Trophoblast cell (in vitro differentiated cells and primary cell): ENCODE measurements at places on chromosomes 7 and 10.

DNA sequence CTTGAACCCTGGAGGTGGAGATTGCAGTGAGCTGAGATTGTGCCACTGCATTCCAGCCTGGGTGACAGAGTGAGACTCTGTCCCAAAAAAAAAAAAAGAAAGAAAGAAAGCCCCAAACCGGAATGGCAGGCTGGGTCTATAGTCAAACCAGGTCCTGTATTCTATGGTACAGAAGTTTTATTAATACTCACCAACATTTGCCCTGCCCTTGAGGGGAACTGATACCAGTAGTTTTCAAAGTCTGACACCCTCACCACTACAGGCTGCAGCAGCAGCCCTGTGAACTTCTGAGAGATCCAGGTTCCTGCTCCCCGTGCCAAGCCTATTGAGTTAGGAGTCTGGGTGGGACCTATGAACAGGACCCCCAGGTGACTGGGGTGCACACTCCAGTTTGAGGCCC is 80.6 kb downstream of the RGS10 start:
- DNase-seq, result no peak
- H3K36me3 ChIP-seq, result no peaks in the 10 kb centered on the region
- no peak overlapping the region for H3K4me3 ChIP-seq
- H3K27me3 ChIP-seq, result no peaks in the 10 kb centered on the region
- H3K4me1 ChIP-seq, result no peaks in the 10 kb centered on the region

DNA sequence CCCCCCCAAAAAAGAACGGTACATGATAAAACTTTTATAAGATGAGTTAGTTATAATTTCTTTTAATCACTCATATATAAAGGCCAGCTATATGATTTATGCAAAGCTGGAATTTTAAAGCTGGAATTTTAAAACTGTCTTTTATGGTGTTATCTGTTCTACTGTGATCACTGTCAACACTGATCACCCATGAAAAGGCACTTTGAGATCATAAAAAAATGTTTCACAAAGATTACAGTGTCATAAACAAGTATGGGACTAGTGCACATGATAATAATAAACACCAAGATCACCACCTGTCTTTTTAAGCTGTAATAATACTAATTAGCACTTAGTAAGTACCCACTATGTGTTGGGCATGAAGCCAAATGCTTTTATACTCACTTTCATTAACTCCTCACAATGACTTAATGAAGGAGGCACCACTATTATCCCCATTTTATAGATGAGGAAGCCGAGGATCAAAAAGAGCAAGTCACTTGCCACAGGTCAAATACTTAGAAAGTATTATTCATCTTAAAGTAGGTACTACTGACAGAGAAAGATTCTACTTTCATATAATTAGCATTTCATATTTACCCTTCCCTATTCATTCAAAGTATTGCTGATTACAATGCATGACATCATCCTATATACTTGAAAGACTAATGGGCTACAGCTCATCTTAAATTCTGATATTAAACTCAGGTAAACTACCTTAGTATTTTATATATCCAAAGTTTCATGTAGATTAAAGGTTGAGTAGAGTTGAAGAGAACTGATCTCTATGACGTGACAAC is 8.3 kb upstream of the RHOBTB1 start:
- H3K27ac ChIP-seq, result no peak overlapping the region
- H3K4me3 ChIP-seq, result no peak overlapping the region
- no peaks in the 10 kb centered on the region for H3K36me3 ChIP-seq
- H3K27me3 ChIP-seq, result peaks cover 2% of the 10 kb centered on the region

DNA sequence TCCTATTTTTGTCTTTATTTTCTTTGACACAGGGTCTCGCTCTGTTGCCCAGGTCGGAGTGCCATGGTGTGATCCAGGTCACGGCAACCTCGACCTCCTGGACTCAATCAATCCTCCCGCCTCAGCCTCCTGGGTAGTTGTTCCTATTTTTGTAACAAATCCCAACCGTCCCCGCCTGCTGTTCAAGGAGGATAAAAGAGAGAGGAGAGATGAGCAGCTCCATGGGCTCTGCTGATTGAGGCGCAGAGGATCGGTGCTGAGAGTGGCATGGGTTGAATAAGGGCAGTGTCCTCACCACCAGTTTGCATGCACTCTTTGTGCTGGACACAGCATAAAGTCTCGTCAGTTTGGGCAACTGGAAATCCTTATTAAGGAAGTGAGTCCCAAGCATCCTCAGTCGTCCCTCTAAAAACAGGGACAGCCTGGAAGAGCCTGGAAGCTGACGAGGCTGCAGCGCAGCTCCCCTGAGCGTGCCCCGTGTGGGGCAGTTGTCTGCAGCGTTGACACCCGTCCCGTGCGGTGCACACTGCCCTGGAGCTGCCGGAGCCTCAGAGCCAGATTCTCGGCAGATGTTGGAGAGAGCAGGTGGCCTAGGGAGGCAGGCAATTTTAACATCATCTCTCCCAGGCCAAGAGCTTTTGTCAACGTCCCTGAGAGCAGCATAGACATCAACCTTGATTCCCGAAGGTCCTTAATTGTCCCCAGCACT is 404.2 kb upstream of the RNF32 start:
- no peaks in the 10 kb centered on the region for H3K36me3 ChIP-seq
- no peak overlapping the region for H3K4me3 ChIP-seq
- no peaks in the 10 kb centered on the region for H3K4me1 ChIP-seq
- H3K27ac ChIP-seq, result no peak overlapping the region
- H3K27me3 ChIP-seq, result no peaks in the 10 kb centered on the region

DNA sequence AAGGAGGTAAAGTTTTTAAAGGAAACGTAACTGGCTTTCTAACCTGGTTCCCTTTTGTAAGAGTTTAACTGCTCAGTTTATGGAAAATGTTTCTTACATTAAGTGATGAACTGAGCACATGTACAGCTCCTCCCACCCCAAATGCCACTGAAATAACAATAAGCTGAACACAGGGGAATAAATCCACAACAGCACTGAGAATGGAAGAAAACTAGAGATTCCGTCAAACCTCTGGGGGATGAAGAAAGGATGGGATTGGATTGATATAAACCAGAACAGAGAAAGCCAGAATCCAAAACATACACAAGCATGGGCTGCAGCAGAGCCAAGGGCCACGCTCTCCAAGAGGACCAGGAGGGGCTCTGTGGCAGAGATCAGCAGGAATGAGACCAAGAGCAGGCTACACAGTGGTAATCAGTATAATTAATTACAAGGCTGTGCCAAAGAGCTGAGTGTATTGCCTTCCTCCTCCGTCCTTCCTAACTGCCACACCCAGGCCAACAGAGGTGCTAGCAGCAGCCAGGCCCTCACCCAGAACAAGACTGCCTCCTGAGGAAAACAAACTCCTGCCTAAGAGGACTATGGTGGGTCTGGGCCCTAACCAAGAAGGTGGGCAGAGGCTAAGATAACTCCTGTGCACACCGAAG is 73.9 kb downstream of the KIAA1549 start:
- H3K27me3 ChIP-seq, result no peaks in the 10 kb centered on the region
- H3K4me3 ChIP-seq, result no peak overlapping the region
- no peak for DNase-seq
- H3K27ac ChIP-seq, result no peak overlapping the region
- peaks cover 18% of the 10 kb centered on the region for H3K36me3 ChIP-seq

DNA sequence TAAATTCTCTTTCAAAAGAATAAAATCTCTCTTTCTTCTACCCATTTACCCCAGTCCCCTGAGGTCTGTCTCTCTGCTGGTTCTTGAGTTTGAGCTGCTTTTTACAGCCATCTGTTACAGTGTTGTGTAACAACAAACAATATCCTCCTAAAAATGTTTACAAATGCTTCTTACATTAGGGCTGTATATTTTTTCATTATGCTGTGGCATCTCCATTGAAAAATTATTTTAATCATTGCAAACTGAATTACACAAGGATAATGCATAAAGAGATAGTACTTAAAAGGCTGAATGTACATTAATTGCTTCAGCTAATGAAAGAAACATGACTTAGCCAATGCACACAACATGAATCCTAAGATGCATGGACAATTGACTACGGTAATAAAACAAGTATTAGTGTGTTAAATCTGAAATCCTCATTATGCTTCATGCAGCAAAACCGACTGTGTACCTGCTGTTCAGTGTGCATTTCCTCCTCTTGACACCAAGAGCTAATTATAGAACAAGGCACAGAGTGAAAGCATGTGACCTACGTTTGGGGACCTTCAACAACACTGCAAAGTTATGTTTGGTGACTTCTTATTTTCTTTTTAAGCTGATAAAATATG is 181.7 kb upstream of the RHOBTB1 start:
- H3K36me3 ChIP-seq, result no peaks in the 10 kb centered on the region
- DNase-seq, result no peak
- H3K27me3 ChIP-seq, result no peaks in the 10 kb centered on the region
- no peak overlapping the region for H3K4me3 ChIP-seq
- H3K4me1 ChIP-seq, result no peaks in the 10 kb centered on the region

- peak overlapping the region; percentile 45 for H3K27ac ChIP-seq
- H3K4me3 ChIP-seq, result peak overlapping the region; percentile 90
- no peaks in the 10 kb centered on the region for H3K27me3 ChIP-seq
- DNase-seq, result peak; percentile 73
- no peaks in the 10 kb centered on the region for H3K36me3 ChIP-seq
Measured at GRCh38 chr10:102713539-102713813, 721 bp downstream of the ARL3 start.

GRCh38 chr7:80740778-80741545 is 102.5 kb downstream of the CD36 start:
- no peak overlapping the region for H3K4me3 ChIP-seq
- H3K4me1 ChIP-seq, result no peaks in the 10 kb centered on the region
- H3K27ac ChIP-seq, result no peak overlapping the region
- H3K36me3 ChIP-seq, result peaks cover 3% of the 10 kb centered on the region

DNA sequence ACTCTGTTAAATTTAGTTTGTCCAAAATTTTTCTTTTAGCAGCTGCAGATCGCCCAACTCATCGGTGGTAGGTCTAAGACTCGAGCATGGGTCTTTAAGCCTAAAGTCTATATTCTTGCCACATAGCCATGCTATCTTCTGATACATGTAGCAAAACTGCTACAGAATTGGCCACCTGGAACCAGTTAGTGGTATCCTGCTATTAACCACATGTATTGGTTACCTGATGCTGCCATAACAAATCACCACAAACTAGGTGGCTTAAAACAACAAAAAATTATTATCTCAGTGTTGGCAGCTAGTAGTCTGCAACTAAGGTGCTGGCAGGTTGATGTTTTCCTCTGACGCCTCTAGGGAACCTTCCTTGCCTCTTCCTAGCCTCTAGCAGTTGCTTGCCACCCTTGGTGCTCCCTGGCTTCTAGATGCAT is 96.7 kb upstream of the PIK3CG start:
- H3K4me3 ChIP-seq, result no peak overlapping the region
- H3K27ac ChIP-seq, result no peak overlapping the region
- H3K36me3 ChIP-seq, result no peaks in the 10 kb centered on the region
- DNase-seq, result no peak
- peaks cover 15% of the 10 kb centered on the region for H3K4me1 ChIP-seq

DNA sequence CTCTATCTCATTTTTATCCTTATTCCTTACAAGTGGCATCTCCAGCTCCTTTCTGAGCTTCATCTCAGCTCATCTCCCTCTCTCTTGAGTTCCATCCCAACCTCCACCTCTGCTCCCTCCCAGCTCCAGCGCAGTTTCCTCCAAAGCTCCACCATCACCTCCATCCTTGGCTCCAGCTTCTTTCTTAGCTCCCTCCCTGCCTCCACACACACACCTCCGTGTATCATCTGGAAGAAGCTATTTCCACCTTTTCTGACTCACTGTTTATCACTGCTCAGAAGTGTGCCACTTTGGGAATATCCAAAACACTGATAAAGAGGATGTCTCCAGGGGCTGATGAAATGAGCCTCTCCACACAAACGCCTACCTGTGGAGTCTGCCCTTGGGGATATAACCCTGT is 481.4 kb downstream of the PTPRN2 start:
- no peaks in the 10 kb centered on the region for H3K36me3 ChIP-seq
- no peak overlapping the region for H3K4me3 ChIP-seq
- no peaks in the 10 kb centered on the region for H3K4me1 ChIP-seq
- H3K27ac ChIP-seq, result no peak overlapping the region
- no peak for DNase-seq

- H3K4me3 ChIP-seq, result no peak overlapping the region
- H3K27me3 ChIP-seq, result no peaks in the 10 kb centered on the region
- no peaks in the 10 kb centered on the region for H3K36me3 ChIP-seq
- no peak for DNase-seq
Measured at GRCh38 chr10:121240011-121240410, 358.2 kb downstream of the FGFR2 start.

DNA sequence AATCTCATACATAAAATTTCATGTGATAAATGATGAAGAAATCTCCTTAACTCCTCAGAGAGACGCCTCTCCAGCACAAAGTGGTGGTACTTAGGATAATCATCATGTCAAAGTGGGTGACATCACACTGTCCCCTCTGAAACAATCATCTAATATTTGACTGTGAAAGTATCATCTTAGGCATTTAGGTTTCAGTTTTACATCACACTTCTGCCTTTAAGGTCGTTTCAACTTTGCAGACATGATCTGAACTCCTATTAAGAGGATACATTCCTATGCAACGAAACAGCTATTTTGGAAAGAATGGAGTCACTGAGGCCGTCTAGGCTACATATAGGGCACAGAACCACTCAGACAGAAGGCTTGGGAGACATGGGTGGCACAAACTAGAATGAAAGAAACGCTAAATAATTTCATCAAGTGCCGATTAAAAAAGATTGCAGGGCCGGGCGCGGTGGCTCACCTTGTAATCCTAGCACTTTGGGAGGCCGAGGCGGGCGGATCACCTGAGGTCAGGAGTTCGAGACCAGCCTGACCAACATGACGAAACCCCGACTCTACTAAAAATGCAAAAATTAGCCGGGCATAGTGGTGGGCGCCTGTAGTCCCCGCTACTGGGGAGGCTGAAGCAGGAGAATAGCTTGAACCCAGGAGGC is 2.0 kb downstream of the VOPP1 start:
- peaks cover 9% of the 10 kb centered on the region for H3K4me1 ChIP-seq
- H3K27me3 ChIP-seq, result no peaks in the 10 kb centered on the region
- no peaks in the 10 kb centered on the region for H3K36me3 ChIP-seq
- H3K4me3 ChIP-seq, result no peak overlapping the region

GRCh38 chr7:114341648-114342047 is 73.0 kb upstream of the FOXP2 start:
- no peaks in the 10 kb centered on the region for H3K27me3 ChIP-seq
- H3K27ac ChIP-seq, result no peak overlapping the region
- no peaks in the 10 kb centered on the region for H3K4me1 ChIP-seq
- DNase-seq, result no peak
- H3K36me3 ChIP-seq, result no peaks in the 10 kb centered on the region
